Activated naive CD4-positive, alpha-beta T cell treated with anti-CD3 and anti-CD28 coated beads, Interleukin-2, amount 50 U/mL, for 72 hours (primary cell): ENCODE measurements at places on chromosomes 11 and 22.

- DNase-seq, result no peak
These were observed 91.1 kb downstream of the PICALM start for GRCh38 chr11:85977751-85978160.

- DNase-seq, result no peak
These were observed 69.0 kb upstream of the FAM181B start for GRCh38 chr11:82802710-82803109.

DNA sequence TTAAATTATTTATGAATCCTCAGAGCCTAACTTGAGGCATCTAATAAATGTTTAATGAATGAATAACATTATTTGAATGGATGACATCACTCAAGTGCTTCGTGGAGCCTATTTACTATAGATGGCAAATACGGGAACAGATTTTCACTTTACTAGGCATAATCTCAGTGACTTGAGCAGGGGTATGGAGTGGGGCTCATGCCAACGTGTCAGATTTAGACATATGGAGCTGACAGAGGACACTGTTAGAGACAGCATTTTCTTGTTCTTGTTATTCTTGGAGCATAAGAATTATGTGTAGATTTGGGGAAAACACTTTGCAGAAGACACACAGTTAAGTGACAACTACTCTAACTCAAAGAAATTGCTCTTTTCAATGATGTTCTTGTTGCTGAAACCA, 78.5 kb downstream of the RDX start:
- DNase-seq, result no peak

GRCh38 chr11:93484716-93485115, 58.5 kb downstream of the SMCO4 start:
- DNase-seq, result no peak

DNA sequence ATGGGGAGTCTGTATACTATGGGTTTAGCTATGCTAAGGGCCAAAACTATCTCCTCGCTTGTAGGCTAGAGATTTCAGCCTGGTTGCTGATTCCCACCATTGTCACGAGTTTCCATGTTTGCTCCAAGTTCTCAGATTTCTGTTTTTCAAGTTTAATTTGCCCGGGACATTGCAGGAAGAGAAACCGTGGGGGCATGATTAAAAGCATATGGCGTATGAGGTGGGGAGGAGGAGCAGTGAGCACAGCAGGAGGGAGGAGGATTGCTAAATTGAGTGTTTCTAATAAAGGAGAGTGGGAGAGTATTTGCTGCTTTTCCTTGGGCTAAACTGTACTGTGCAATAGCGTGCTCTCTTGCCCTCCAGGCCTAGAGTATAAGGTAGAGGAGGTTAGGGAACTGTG, 558.4 kb downstream of the METTL15 start:
- DNase-seq, result no peak

DNA sequence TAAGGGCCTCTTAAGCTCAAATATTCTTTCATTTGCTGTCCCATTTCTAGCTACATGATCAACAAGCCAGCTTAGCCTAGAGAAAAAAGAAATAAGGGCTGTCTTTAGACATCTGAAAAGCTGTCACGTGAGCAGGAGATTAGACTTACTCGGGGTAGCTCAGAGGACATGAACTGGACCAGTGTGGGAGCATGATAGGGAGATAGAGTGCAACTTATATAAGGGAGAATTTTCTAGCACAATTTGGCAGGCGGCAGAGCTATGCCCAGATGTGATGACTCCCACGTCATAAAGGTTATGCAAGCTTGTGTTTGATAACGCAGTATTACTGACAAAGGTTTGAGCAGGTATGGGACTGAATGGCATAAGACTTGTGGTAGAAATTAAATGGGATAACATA, 28.2 kb upstream of the TPBGL start:
- no peak for DNase-seq

GRCh38 chr11:111694851-111695250, 71.3 kb downstream of the PPP2R1B start:
- no peak for DNase-seq

DNA sequence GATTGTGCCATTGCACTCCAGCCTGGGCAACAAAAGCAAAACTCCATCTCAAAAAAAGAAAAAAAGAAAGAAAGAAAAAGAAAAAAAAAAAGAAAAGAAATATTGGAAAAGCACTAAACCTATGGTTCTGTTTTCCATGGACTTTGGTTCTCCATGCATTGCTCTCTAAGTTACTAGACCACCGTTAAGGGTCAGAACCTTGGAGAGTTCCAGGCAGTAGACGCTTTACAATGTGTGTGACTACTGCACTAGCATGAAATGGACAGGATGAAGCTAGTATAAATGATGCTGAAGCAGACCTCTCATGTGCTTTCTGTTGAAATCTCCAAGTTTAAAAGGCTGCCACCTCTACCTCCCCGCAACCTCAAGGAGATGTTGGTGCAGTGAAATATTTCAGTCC, 63.5 kb downstream of the SIK2 start:
- DNase-seq, result no peak

GRCh38 chr11:2752204-2752770, 52.5 kb upstream of the KCNQ1OT1 start:
- peak; percentile 7 for DNase-seq

- DNase-seq, result no peak
These were observed 358.3 kb upstream of the ARHGAP42 start for GRCh38 chr11:100328626-100329340.

DNA sequence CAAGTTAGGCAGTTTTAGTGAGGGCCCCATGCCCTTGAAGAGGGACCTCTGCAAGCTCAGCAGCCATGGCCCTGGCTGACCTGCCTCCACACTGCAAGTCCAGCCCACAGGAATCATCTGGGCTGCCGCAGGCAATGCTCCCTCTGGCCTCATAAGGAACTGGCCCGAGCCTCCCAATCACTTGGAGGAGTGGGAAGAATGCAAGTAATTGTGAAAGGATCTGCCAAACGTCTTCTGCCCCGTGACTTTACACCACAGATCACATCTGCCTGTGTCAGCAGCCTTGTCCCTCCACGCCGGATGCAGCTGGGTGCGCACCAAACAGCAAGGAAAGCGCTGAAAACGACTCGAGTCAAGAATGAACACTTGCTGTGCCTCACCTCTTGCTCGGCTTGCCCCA, 23.8 kb downstream of the OPCML start:
- no peak for DNase-seq

DNA sequence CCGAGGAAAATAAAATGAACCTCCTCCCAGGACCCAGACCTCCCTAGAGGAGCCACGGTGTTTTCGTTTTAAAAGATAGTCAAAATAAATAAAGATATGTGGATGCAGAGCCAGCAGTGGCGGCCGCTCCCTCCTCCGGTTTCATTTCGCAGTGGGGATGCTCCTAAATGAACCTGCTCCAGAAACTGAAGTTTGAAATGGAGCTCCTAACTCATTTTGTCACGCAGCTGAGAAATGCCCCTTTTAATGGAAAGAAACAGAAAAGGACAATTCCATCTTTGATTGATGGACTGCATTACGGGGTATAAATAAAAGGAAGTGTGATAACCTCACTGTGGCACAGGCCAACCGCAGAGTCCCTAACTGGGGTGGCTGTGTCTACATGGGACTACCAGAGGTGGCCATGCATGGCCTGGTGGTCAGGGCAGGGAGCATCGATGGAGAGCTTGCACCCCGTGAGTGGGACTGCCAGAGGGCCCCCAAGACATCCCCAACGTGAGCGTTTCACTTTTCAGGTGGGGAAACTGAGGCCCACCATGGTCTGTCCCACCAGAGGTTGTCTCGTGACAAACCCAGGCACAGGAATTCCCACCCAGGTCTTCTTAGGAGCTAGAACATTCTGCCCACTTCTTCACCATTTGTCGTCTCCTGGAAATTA, 426.6 kb downstream of the BRD1 start:
- DNase-seq, result no peak

GRCh38 chr11:117328375-117329010, 839 bp downstream of the CEP164 start:
- DNase-seq, result no peak

DNA sequence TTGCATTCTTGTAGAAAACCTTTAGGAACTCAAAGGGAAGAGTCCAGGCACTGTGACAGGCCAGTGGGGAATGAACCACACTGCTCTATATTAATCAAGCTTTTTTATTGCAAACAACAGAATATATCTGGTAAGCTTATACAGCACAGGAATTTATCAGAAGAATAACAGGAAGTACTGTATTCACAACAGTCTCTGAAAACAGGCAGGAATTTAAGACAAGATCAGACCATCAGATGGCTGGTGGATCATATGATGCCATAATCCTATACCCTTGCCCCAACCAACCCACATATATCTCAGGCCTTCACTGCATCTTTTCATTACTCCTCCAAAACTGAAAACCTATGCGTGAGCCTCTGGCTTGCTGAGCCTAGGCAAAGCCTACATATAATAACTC, 1.0 kb upstream of the HTATIP2 start:
- no peak for DNase-seq

- DNase-seq, result peak; percentile 80
These were observed at the start of gene AMPD3 for GRCh38 chr11:10454878-10455631. AMPD3 (plus strand) TSS chr11:10455264; CDS start chr11:10461520, 6,256 bp downstream.

DNA sequence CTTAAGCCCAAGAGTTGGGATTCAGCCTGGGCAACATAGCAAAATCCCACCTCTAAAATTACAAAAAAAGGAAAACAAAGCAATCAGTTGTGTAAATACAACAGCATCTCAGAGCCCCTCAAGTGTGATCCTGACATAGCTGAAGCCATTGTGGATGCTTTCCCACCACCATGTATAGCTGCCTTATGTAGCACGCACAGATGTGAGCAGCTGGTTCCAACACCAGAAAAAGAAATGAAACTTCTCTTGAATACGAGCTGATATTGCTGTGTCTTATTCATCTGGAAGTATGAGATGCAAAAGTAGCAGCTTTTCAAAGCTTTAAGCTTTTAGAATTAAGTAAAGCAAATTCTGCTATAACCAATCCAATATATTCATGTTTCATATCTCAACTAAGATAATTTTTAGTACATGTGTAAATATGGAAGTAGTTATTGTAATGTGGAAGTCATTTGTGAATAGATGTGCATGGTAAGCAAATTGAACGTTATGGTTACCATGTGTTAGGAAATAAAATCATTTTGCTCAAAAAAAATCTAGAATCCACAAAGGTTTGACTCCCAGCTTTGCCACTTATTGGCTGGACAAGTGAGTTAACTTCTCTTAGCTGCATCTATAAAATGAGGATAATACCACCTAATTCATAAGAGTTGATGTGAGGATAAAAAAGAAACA, 63.2 kb downstream of the SGSM3 start:
- DNase-seq, result no peak

GRCh38 chr11:73034331-73034730, 107.8 kb downstream of the FCHSD2 start:
- peak; percentile 6 for DNase-seq

DNA sequence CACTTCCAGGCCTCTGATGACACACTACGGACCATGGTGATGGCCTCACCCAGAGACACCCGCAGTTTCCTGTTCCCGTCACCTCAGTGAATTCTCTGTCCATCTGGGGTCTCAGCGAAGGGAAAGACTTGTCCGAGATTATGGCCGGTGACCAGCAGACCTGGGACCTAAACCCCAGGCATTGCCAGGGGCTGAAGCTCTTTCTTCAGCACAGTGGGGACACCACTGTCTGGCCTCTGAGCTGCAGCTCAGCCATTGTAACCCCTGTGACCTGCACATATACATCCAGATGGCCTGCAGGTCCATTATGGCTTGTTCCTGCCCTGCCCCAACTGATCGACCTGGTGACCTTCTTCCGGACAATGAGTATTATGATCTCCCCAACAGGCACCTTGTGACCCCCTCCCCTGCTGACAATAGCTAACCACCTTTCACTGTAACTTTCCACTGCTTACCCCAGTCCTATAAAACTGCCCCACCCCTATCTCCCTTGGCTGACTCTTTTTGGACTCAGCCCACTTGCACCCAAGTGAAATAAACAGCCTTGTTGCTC, 22.3 kb downstream of the CBX7 start:
- no peak for DNase-seq

GRCh38 chr11:72741429-72741833, 10.8 kb downstream of the ARAP1 start:
- no peak for DNase-seq

DNA sequence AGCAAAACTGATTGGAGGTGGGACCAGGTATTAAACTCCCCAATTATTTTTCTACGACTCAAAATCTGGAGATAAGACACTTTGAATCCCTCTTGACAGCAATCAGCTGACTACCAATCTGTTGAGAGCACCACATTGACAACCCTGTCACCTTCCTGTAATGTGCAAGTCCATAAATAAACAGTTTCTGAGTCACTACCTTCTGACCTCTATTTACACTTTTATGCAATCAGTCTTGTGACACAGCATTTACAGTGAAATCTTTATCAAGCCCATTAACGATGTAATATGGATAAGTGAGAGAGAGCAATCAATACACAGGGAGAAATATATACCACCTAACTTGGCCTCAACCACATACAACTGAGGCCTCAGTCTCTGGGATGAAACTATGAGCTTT, 283.7 kb upstream of the ANO5 start:
- no peak for DNase-seq

DNA sequence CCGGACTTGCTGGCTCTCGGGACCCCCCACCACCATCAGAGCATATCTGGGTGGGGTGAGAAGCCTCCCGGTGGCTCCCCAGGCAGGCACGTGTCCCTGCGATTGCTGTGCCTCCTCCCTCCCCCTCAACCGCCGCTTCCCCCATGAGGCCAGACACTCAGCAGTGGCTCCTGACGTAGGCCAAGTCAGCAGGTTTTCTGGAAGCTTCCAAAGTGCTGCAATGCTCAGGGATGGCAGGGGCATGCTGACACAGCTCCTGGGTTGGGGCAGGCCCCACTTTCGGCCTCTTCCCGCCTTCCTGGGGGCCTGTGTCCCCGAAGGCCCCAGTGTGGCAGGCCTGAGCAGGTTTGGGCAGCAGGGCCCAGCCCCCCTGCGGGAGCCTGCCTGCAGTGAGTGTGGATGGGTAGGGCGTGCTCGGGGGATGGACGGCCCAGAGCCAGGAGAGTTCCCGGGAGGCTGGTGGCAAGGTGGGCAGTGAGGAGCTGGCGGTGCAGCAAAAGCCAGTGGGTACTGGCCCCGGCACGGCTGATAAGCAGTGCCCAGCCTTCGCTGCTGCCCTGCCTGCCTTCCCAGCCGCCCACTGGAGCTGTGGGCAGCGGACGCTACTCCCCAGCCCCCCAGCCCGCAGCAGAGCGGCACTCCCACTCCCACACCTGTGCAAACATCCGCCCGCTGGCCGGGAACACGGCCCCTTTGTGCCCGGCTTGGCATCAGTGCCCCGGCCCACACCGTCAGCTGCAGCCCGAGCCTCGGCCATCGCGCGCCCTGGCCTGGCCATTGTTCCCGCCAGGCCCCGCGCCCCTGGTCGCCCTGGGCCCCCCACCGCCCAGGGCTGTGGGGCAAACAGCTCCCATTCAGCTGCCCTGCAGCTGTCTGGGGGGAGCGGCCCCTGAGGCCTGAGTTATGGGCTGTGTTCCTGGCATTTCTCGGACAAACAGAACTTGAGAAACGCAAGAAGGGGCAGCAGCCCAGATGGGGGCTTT, 125.0 kb downstream of the KCNQ1OT1 start:
- DNase-seq, result peak; percentile 44
